ENCODE measurements at places on chromosomes 3 and 15.

DNA sequence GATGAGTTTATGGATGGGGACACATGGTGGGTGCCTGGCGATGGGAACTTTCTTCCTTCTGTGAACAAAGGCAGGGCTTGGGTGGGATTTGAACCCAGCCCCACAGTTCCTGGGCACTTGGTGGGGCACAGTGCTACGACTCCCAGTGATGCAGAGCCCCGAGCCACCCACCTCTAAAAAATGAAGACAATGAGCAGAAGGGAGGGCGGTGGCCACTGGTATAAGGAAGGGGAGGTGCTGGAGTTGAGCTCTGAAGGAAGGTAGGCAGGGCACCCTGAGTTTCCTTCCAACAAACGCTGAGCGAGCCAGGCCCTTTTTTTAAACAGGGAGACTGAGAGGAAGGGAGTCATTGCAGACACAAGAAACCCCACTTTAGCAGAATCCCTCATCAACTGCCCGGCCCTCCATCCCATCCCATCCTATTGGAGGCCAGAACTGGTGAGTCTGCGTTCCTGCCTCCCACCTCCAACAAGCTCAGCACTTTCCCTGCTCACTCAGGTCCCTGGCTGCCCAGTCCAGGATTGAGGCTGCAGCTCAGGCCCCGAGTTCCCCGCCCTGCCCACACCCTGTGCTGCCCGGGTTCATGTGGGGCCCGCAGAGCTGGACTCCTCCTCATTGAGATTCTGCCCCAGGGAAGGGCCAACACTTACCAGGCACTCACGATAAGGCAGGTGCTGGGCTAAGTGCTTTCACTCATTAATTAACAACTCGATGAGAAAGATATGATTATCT, 57.3 kb downstream of the LINGO1 start:
- no peak for DNase-seq

- DNase-seq: no peak
These were observed 161.4 kb downstream of the GMNC start for GRCh38 chr3:190701096-190701532.

DNA sequence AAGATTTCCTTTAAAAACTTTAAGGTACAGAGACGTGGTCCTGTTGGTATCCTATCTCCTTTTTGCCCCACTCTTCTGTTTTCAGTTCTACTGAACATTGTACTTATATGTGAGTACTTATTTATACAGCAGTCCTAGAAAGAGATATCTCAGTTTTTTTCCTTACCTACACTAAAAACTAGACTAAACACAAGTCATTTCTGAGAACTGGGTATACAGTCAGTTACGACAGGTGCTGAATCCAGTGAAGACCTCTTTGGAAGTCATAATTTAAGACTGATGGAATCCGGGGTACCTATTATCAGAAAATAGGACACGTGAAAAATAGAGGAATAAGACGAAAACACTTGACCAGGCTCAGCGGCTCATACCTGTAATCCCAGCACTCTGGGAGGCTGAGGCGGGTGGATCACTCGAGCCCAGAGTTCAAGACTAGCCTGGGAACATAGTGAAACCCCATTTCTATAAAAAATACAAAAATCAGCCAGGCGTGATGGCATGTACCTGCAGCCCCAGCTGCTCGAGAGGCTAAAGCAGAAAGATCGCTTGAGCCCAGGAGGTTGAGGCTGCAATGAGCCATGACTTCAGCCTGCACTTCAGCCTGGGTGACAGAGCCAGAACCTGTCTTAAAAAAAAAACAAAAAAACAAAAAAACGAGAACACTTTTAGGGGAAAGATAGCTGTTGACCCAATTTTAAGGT, 76.3 kb downstream of the KLHL25 start:
- DNase-seq: no peak

GRCh38 chr3:173826416-173826815, 428.9 kb downstream of the NLGN1 start:
- DNase-seq: no peak

DNA sequence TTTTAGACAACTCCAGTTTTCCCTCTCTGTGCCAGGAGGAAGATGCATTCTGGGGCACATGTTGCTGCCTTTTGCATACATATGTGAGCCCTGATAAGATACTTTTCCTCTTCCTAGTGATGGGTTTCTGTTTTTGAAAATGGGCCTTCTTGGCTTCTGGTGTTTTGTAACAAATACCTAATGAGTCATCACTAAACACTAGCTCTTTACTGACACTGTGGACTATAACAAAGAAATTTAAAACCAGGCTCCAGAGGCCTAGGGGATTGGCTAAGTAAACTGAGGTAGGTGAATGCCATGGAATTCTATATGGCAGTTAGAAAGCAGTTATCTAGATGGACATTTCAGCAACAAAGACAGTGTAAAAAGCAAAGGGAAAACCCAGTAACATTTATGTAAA, 93.4 kb upstream of the NR2E3 start:
- DNase-seq: no peak

GRCh38 chr3:156793851-156794250, 32.3 kb upstream of the LEKR1 start:
- DNase-seq: no peak

DNA sequence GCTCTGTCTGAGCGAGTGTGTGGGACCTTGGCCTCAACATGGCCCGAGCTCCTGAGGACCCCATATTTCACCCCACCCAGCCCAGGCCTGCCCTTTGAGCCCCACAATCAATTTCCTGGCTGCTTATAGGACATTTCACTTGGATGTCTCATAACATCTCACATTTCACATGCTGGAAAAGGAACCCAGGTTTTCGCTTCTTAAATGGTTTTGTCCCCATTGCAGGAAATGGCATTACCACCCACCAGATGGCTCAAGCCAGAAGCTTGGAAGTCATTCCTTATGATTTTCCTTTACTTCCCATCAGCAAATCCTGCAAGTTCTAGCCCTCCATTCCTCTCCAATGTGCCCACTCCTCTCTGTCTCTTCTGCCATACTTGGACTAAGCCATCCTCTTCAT, 14.9 kb downstream of the ITGA11 start:
- DNase-seq: no peak

All from activated T-helper 1 cell treated with Interleukin-2 at 50 U/mL for 16 hours (primary cell).